ENCODE measurements at places on chromosomes 3 and 15. TPM values are rescaled to one million over a fixed set of nuclear protein-coding genes. Genes with fewer than 3 reads are reported as not detected.

DNA sequence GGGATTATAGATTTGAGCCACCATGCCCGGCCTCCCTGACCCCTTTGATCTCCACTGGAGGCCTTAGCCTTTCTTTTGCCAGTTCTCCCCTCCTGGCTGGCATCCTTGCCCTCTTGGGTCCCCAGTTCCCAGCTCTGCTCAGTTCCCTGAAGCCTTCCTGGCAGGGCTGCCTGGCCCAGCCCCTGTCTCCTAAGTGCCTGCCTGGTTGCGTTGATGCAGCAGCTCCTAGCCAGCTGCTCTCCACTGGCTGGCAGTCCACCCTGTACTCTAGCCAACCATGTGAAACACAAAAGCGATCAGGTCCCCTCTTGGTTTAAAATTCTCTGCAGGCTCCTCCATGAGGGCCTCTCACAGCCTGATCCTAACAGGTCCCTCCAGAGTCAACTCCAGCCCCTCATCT, 184.7 kb downstream of the RAB11A start:
- H3K27me3 ChIP-seq: no peaks in the 10 kb centered on the region
- no peak for DNase-seq
- no peaks in the 10 kb centered on the region for H3K4me1 ChIP-seq
- no peak overlapping the region for H3K27ac ChIP-seq
- no peak overlapping the region for H3K4me3 ChIP-seq

- no peak for DNase-seq
- no peaks in the 10 kb centered on the region for H3K36me3 ChIP-seq
- no peaks in the 10 kb centered on the region for H3K4me1 ChIP-seq
- H3K27me3 ChIP-seq: no peaks in the 10 kb centered on the region
- no peak overlapping the region for H3K27ac ChIP-seq
Observed at GRCh38 chr3:98692787-98693473, 70.2 kb upstream of the ST3GAL6 start.

DNA sequence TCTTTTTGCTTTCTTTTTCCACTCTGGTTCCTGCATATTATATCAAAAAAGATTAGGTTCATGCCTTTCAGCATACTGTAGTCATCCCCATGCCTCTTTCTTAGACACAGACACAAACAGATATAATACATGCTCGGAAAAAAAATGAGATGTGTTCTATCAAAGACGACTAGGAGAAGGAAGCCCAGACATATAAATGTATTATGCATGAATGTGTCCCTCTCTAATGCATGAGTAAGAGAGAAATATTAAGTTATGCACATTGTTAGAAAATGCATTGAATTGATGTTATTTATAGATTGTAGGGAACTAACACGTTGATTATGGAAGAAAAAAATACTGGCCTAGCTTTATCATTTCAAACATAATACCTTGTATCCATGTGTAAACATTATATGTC, 252.4 kb upstream of the BCHE start:
- no peaks in the 10 kb centered on the region for H3K27me3 ChIP-seq
- no peaks in the 10 kb centered on the region for H3K36me3 ChIP-seq
- no peak overlapping the region for H3K4me3 ChIP-seq
- no peaks in the 10 kb centered on the region for H3K4me1 ChIP-seq

DNA sequence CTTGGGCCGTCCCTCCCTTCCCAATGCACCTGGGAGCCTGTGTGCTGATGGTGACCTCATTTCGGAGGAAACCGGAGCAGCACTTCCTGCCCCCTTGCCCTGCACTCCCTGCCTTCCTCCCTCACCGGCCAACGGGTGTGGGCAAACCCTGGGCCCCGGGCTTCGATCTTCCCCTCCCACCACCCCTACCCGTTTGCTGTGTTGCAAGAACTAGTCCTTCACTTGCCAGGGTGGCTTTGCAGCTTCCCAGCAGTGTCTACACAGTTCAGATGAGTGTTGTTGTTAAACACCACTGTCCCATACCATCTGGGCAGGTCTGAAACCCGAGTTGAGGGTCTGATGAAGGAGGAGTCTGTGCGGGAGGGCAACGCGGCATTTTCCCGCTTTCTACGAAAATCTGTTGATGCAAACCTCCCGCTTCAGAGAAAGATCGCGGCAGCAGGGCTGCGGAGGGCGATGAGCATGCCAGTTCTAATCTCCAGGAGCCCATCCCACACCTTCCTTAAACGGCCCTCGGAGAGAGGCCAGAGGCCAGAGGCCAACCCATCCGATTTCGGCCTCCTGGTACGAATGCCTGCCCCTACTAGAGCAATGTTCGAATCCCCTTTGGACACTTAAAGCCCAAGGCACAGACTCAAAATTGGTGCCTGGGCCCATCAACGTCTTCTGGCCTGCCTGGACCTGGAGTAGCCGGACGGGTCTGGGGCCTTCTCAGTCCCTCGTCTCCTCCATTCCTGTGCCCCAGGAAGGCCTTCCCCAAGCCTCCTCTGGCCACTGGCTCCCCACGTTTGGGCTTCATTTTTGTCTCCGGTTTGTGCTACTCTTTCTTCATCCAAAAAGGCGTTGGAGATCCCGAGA, 35.7 kb upstream of the POLG start:
- H3K27ac ChIP-seq: no peak overlapping the region
- no peak for DNase-seq
- H3K4me3 ChIP-seq: no peak overlapping the region

- H3K27ac ChIP-seq: no peak overlapping the region
- no peak overlapping the region for H3K4me3 ChIP-seq
- H3K27me3 ChIP-seq: no peaks in the 10 kb centered on the region
- no peak for DNase-seq
Observed at GRCh38 chr3:5053021-5053831, 68.9 kb upstream of the ARL8B start.

DNA sequence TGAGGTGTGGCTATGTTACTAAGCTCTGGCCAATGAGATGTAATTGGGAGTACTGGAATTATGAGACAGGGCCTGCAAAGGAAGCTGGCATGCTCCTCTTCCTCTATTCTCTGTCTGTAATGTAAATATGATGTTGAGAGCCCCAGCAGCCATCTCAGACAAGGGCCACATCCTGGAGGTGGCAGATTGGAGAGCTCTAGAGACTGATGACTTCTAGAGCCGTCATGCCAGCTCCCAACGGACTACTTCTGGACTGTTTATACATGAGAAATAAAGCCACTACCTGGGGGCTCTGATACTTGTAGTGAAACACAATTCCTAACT, 19.7 kb downstream of the PLD1 start:
- H3K27ac ChIP-seq: no peak overlapping the region
- H3K36me3 ChIP-seq: no peaks in the 10 kb centered on the region
- no peaks in the 10 kb centered on the region for H3K27me3 ChIP-seq

The PKM gene
- total RNA-seq: 298 TPM

DNA sequence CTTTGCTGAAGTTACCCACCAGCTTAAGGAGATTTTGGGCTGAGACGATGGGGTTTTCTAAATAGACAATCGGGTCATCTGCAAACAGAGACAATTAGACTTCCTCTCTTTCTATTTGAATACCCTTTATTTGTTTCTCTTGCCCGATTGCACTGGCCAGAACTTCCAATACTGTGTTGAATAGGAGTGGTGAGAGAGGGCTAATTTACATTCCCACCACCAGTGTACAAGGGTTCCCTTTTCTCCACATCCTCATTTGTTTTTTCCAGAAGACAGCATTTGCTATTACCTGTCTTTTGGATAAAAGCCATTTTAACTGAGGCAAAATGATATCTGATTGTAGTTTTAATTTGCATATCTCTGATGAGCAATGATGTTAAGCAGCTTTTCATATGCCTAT, 329.9 kb upstream of the TPRG1 start:
- no peak overlapping the region for H3K27ac ChIP-seq
- H3K27me3 ChIP-seq: no peaks in the 10 kb centered on the region
- DNase-seq: no peak
- peaks cover 3% of the 10 kb centered on the region for H3K4me1 ChIP-seq
- H3K4me3 ChIP-seq: no peak overlapping the region
- H3K36me3 ChIP-seq: no peaks in the 10 kb centered on the region

GRCh38 chr15:95901271-95901670, 429.2 kb upstream of the NR2F2 start:
- H3K36me3 ChIP-seq: no peaks in the 10 kb centered on the region
- H3K27me3 ChIP-seq: no peaks in the 10 kb centered on the region
- DNase-seq: peak; percentile 61
- H3K4me1 ChIP-seq: no peaks in the 10 kb centered on the region
- no peak overlapping the region for H3K27ac ChIP-seq

- no peaks in the 10 kb centered on the region for H3K36me3 ChIP-seq
- H3K27ac ChIP-seq: no peak overlapping the region
- H3K4me3 ChIP-seq: no peak overlapping the region
Observed at GRCh38 chr15:91385311-91385710, 285.3 kb downstream of the SV2B start.

DNA sequence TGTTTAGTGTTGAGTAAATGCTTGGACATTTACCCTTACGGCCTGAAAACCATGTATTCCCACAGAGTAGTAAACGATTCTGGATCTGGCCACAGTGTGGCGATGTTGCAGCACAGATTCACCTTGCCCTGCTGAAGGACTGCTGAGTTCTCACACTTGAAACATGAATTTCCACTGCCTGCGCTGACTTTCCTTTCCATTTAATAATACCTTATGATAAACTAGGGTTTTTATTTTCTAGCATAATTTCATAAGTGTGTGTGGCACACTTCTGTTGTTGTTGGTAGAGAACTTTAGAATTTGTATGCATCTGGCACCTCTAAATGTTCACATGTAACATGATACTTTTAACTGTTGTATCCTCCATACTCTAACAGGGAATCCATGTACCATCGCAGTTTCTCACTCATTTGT, 53.9 kb downstream of the C3orf38 start:
- peak; percentile 82 for DNase-seq
- H3K27me3 ChIP-seq: no peaks in the 10 kb centered on the region
- H3K36me3 ChIP-seq: no peaks in the 10 kb centered on the region
- no peaks in the 10 kb centered on the region for H3K4me1 ChIP-seq

- H3K4me3 ChIP-seq: no peak overlapping the region
- no peaks in the 10 kb centered on the region for H3K27me3 ChIP-seq
- no peak for DNase-seq
- peaks cover 2% of the 10 kb centered on the region for H3K4me1 ChIP-seq
- H3K27ac ChIP-seq: no peak overlapping the region
- H3K36me3 ChIP-seq: no peaks in the 10 kb centered on the region
Observed at GRCh38 chr3:59809016-59809415, 759.2 kb upstream of the CFAP20DC start.

DNA sequence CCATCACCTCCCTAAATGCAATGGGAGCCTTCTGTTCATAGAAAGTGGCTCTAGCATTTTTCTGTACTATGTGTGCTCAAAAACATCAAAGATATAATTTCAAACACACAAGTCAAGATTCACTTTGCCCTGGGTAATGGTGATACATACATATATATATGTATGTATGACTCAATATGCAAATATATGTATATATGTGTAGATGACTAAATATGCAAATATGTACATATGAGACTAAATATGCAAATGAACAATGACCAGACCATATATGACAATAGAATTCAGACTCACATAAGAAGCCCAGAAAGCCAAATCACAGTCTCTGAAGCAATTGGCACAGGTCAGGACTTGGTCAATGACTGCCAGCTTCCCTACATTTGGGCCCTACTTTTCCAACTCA, 36.9 kb upstream of the SNRK start:
- H3K4me1 ChIP-seq: peaks cover 5% of the 10 kb centered on the region
- no peak for DNase-seq
- no peaks in the 10 kb centered on the region for H3K27me3 ChIP-seq
- no peaks in the 10 kb centered on the region for H3K36me3 ChIP-seq
- H3K4me3 ChIP-seq: no peak overlapping the region
- H3K27ac ChIP-seq: no peak overlapping the region

The DNASE1L3 gene
- 1.2 TPM for total RNA-seq

- H3K27ac ChIP-seq: no peak overlapping the region
- peaks cover 53% of the 10 kb centered on the region for H3K36me3 ChIP-seq
- no peaks in the 10 kb centered on the region for H3K27me3 ChIP-seq
- H3K4me1 ChIP-seq: peaks cover 7% of the 10 kb centered on the region
- no peak overlapping the region for H3K4me3 ChIP-seq
Observed at GRCh38 chr3:157156837-157157635, 2.9 kb downstream of the CCNL1 start.

DNA sequence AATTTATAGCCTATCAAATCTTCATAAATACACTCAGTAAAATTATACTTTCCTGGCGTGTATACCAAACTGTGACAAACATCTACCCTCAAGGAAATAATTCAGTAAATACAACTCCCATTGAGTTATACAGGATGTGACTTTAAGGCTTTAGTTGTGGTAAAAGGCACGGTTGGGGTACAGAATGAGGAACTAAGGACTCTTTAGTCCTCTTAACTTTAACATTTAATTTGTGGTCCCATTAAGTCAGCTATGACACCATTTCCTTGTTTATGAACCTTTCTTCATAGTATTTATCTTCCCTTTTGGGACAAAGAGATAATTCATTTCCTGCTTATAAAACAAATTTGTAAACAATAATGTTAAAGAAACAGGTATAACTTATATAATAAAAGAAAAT, 30.2 kb downstream of the IFT80 start:
- no peak for DNase-seq
- no peaks in the 10 kb centered on the region for H3K27me3 ChIP-seq
- no peaks in the 10 kb centered on the region for H3K36me3 ChIP-seq
- H3K4me3 ChIP-seq: no peak overlapping the region

DNA sequence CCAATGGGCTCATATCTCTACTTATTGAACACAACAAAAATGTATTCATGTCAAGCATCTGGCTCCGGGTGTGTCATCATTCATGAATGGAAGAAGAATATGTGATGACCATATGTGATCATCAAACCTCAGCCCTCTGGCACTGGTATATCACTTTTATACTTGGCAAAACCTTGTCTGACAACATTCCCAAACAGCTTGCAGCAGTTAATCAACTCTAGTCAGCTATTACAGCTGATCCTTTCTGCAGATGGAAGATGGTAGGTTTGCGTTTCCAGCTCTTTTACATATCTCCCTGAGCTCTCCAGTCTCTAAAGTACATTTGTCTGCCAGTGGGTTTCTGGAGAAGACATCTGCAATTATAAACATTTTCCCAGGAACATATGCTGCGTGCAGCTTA, 6.6 kb downstream of the PLSCR5 start:
- no peaks in the 10 kb centered on the region for H3K4me1 ChIP-seq
- no peak for DNase-seq
- no peak overlapping the region for H3K4me3 ChIP-seq
- H3K27ac ChIP-seq: no peak overlapping the region

- H3K36me3 ChIP-seq: no peaks in the 10 kb centered on the region
- no peak overlapping the region for H3K4me3 ChIP-seq
- no peak for DNase-seq
- peaks cover 8% of the 10 kb centered on the region for H3K4me1 ChIP-seq
- H3K27me3 ChIP-seq: peaks cover 12% of the 10 kb centered on the region
Observed at GRCh38 chr3:192887701-192888100, 30.0 kb downstream of the MB21D2 start.

The THPO gene
- total RNA-seq: 0.31 TPM

- no peaks in the 10 kb centered on the region for H3K4me1 ChIP-seq
- H3K27ac ChIP-seq: no peak overlapping the region
- H3K36me3 ChIP-seq: no peaks in the 10 kb centered on the region
Observed at GRCh38 chr3:111577798-111578685, 17.1 kb downstream of the ZBED2 start.

GRCh38 chr3:126117212-126117611, 33.3 kb upstream of the SLC41A3 start:
- no peak overlapping the region for H3K4me3 ChIP-seq
- H3K36me3 ChIP-seq: no peaks in the 10 kb centered on the region
- no peak overlapping the region for H3K27ac ChIP-seq

The RAMAC gene
- total RNA-seq: 28.6 TPM
